Naive thymus-derived CD4-positive, alpha-beta T cell (primary cell): ENCODE measurements at places on chromosomes 1 and 21. TPM values are rescaled to one million over a fixed set of nuclear protein-coding genes. Genes with fewer than 3 reads are reported as not detected.

GRCh38 chr1:183159960-183160359 lies 26.1 kb upstream of the LAMC2 start:
- no peak for DNase-seq

DNA sequence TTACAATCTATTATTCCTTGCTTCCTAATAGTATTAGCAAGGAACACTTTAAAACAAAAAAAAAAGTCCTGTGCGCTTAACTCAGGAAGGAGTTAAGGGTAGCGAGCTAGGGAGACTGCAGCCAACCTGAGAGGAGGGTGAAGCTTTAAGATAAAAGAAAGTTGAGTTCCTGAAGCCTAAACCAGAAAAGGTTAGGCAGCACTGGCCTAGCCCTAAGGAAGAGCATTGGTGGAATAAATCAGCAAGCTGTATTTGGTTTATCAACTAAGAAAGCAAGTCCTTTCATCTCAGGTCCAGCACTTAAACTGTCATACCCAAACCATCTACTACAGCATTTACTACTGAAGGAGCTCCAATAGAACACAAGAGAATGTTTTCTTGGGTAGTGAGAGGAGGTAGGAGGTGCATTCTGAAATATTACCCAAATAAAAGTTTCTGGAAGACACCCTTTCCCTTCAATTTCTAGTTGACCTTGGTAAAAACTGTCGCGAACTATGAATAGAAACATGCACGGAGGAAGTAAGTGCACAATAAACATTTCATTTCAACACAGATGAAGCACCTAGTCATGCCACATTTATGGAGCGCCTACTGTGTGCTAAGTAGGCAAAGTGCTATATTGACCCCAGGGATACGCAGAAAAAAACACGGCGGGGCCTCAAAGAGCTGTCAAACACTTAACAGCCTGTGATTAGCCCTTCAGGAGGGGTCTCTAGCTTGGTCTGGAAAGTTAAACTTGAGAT lies 1.3 kb downstream of the GLRX2 start:
- DNase-seq = no peak

DNA sequence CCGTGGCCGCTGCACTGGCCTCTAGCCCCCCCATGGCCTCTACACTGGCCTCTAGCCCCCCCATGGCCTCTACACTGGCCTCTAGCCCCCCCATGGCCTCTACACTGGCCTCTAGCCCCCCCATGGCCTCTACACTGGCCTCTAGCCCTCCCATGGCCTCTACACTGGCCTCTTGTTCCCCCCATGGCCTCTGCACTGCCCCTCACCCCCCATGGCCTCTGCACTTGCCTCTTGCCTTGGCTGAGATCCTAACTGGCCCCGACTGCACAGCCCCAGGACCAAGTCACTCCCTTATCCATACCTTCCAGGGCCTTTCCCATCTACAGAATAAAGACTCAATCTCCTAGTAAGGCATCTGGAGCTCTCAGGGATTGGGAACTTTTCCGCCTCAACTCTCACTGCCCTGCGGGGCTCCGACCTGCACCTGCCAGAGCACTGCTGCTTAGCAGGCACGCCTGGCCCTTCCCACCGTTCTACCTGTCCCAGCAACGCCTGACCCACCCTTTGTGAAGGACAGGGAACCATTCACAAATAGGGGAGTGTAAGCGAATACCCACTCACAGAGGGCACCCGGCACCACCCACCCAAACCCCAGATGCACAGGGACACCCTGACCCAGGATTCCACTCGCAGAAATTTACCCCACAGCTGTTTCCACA lies 38.8 kb downstream of the ACOT7 start:
- DNase-seq = no peak

- no peak for DNase-seq
Observed at GRCh38 chr1:227411066-227411465, 92.8 kb upstream of the CDC42BPA start.

DNA sequence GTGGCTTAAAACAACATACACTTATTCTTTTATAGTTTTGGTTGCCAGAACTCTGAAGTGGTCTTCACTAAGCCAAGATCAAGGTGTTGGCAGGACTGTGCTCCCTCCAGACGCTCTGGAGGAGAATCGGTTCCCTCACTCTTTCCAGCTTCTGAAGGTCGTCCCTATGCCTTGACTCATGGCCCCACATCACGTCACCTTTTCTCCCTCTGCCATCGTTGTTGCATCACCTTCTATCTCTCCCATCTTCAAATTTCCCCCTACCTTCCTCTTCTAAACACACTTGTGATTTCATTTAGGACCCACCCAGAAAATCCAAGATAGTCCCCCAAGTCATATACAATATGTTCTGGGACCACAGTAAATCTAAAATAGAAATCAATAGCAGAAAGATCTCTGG lies 12.4 kb downstream of the HHIPL2 start:
- no peak for DNase-seq

DNA sequence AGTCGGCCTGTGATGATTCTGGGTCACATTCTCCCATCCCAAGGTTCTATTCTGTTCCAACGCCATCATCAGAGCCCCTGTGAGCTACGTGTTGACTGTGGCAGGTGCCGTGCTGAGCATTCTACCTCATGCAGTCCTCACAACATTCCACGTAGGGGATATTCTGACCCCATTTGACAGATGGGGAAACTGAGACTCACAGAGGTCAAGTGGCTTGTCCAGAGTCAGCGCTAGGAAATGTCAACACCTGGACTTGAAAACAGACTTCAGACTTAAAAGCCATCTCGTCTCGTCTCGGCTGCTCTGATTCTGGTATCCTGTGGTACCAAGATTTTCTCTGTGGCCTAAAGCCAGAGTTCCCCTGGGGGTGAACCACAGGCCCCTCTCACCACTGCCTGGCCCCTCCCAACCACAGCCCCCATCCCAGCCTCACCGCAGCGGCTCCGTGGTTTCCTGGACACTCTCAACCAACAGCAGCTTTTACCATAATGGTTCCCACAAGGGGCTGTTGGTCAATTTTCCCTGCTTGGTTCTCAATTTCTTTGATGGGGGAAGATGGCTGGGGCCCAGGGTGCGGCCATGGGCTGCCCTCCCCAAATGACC lies 39.6 kb downstream of the SDC3 start:
- no peak for DNase-seq

GRCh38 chr1:45820173-45820572 lies 16.8 kb downstream of the MAST2 start:
- peak; percentile 4 for DNase-seq

DNA sequence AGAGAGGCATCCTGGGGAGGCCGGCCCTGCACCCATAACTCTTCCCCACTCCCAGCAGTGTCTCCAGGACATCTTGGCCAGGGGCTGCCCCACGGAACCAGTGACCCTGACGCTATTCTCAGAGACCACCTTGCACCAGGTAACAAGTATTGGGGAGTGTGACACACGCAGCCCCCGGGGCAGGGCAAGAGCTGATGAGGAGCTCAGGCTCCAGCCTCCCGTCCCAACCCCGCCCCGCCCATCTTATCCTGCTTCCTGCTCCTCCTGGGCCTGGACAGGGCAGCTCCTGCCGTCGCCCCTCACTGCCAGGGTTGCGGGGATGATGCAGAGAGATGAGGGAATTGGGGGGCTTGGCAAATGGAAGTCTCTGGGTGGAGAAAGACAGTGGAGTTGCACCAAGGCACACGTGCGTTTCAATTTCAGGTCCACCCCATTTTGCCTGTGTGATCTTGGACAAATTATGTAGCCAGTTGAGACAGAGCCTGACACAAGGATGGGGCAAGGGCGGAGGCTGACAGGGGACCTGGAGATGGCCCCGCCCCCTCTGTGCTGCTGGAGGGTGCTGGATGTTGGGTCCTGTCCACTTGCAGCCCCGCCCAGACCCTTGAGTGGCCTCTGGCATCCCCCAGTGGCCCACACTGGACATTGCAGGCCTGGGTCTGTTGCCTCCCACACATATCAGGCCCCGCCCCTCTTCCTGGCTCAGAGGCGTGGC lies 10.7 kb downstream of the CLCNKA start:
- DNase-seq = no peak

The TMEM79 gene
- 18.6 TPM for total RNA-seq

The PLPPR4 gene
- not detected for total RNA-seq

The CASQ1 gene
- not detected for total RNA-seq

The EPS8L3 gene
- total RNA-seq = not detected

The SMIM11 gene
- total RNA-seq = 5.6 TPM

The RIPPLY3 gene
- not detected for total RNA-seq
